ENCODE measurements at places on chromosomes 16 and 17.
A peak's percentile ranks its signal among the peaks of the same experiment; 100 is the strongest.

GRCh38 chr17:67700037-67700724 lies 17.6 kb upstream of the NOL11 start:
- DNase-seq: no peak

- DNase-seq: peak; percentile 47
These were observed 31.3 kb upstream of the TEKT1 start for GRCh38 chr17:6862825-6863224.

GRCh38 chr17:40075201-40075941 lies 12.6 kb downstream of the THRA start:
- DNase-seq: peak; percentile 85

DNA sequence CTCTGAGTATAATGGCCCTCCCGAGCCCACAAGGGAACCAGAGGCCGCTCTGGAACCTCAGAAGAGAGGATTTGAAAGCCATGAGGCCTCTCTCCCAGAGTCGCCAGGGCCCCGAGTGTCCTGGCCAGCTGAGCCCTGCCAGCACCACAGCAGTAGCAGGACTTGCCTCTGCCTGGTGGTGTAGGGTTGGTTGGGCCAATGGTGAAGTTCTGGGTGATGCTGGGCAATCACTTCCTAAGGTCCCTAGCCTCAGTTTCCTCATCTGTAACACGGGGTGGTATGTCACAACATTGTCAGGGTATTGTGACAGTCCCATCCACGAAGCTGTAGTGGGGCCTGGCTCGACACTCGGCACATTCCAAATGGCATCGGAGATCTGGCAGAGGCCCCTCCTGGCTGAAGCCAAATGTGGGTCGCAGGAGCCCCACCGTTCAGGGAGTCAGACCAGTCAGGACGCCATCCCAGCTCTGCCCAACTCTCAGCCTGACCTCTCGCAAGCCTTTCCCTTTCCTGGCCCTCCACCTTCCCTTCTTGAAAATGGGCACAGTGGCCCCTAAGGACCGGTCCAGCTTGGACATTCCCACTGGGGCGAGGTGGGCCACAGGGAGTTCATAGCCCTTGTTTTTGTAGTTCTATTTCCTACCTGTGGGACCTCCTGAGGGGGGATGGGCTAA lies 1.7 kb downstream of the NATD1 start:
- DNase-seq: no peak

- DNase-seq: peak; percentile 68
These were observed 23.2 kb downstream of the MAP3K14 start for GRCh38 chr17:45293413-45294211.

- DNase-seq: no peak
These were observed 15.4 kb upstream of the HSBP1 start for GRCh38 chr16:83792391-83792790.

DNA sequence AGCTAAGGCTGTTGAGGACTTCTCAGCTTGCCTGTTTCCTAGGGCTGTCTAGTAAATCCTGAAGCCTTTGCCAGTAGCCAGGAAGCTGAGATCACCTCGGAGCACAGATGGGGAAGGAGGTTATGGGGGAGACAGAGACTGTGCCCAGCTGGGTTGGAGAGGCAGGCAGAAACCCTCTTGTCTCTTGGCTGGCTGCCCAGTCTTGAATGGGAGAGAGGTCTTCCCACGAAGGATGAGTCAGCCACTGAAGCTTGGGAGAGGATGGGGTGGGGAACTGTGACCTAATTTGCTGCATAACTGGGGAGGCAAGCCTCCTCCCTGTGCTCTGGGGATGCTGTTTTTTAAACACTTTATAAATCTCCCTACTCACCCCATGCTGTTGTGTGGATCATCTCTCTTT lies 69.8 kb downstream of the SHISA9 start:
- DNase-seq: peak; percentile 68

- no peak for DNase-seq
These were observed 47.6 kb downstream of the MYH13 start for GRCh38 chr17:10325031-10325695.

DNA sequence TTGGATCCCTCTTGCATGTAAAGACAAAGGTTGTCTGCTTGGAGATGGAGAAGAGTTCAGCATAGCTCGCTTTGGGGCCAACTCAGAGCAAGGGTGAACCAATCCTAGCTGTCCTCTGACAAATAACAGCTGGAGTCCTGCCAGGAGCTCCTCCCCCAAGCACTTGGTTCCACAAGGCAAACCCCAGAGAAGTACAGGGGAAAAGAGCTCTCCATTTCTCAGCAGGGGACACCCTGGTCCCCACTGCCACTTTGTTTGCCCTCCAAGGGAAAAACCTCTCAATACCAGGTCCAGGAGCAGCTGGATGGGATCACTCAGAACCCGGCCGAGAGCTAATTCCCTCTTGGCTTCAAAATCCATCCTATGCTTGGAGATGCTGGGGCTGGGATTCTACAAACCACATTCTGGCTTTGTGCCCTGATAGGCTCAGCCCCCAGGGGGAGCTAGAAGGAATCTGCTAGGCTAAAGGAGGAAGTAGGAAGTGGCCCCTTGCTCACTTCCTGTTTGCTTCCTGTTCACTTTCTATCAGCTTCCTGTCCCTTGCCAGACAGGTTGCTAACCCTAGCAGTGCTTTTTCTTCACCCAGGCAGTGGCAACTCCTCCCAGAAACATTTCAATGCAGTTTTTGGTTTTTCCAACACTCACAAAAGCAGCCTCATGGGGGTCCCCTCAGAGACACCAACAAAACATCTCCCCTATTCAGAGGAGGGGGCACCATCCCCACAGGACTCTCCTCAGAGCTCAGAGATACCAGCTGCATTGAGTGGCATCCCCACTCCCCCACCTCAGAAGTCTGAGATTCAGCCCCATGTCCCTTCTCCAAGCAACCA lies 30.7 kb downstream of the CDRT4 start:
- no peak for DNase-seq

- no peak for DNase-seq
These were observed 124.5 kb upstream of the LHX1 start for GRCh38 chr17:36812762-36813161.

- DNase-seq: no peak
These were observed 5.2 kb upstream of the C16orf95 start for GRCh38 chr16:87322360-87322759.

- DNase-seq: no peak
These were observed 158.7 kb downstream of the KATNIP start for GRCh38 chr16:27708651-27709050.

DNA sequence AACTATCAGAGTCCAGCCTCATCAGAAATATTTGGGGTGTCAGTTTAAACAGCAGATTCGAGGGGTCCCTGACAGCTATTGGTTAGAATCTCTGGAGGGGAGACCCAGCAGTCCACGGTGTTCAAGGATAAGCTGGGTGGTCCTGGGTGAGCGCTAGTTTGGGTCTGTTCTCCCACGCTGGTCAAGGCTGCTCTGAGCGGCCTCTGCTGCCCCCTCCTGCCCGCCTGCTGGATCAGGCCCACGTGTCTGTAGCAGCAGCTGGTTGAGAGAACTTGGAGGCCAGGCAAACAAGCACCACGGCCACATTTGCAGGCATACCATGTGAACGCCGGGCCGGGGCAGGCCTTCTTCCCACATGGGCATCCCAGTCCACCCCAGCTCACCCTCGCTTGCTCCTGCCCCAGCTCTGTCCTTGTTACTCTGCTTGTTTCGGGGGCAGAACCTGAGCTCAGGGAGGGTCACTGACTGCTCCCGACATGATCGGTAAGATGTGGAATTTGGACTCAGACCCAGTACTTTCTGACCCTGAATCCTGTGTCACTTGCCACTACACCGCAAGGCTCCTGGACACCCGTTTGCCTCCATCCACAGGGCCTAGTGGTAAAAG lies 7.4 kb downstream of the FOXF1 start:
- DNase-seq: peak; percentile 69

DNA sequence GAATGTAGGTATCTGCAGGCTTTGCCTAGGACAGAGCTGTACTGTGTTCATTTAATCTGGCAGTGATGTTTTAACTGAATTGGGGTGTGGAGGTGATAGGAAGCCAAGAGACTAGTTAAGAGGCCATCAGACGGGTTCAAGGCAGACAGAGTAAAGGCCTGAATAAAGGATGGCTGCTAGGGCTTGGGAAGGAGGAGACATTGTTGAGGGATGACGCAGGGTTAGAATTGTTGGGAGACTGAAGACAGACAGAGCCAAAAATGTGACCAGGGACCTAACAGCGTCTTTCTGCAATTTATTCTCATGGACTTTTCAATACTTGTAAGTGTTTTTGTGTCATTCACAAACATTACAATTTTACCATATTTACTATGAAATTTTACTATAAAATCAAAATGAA lies 48.6 kb upstream of the MYH10 start:
- no peak for DNase-seq

- no peak for DNase-seq
These were observed 267.9 kb upstream of the CCL2 start for GRCh38 chr17:33987162-33987561.

DNA sequence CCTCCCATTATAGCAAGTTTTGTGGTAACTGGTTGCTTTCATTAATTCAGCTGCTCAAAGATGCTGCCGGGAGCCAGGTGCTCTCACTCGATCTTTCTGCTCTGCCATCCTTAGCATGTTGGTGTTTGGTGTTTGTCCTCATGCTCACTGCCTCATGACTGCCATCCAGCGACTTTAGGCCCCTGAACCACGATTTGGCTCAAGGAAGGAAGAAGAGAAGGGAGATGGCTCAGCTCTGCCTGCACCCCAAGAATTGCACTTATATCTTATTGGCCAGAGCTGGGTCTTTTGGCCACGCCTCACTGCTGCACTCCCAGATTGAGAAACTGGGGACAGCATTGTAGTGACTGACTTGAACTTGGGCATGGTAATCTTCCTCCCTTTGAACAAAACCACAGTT lies 52.7 kb downstream of the ARSG start:
- DNase-seq: no peak

- DNase-seq: no peak
These were observed 401 bp downstream of the NXN start for GRCh38 chr17:979212-979538.

DNA sequence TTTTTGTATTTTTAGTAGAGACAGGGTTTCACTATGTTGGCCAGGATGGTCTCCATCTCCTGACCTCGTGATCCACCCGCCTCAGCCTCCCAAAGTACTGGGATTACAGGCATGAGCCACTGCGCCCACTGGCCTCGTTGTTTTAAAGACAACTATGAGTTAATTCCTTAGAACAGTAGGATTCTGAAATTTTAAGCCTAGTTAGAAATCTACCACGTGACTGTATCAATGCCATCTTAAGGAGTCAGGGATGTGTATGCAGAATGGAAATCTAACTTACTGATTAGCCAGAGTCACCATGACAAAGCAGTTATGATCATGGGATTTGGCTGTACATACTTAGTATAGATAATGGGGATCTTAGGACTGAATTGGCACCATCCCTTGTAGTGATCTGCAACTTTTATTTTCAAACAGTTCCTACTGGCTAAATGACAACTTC lies 2.8 kb downstream of the CEP20 start:
- DNase-seq: no peak

- no peak for DNase-seq
These were observed 52.2 kb downstream of the ZDHHC7 start for GRCh38 chr16:84959045-84959576.

DNA sequence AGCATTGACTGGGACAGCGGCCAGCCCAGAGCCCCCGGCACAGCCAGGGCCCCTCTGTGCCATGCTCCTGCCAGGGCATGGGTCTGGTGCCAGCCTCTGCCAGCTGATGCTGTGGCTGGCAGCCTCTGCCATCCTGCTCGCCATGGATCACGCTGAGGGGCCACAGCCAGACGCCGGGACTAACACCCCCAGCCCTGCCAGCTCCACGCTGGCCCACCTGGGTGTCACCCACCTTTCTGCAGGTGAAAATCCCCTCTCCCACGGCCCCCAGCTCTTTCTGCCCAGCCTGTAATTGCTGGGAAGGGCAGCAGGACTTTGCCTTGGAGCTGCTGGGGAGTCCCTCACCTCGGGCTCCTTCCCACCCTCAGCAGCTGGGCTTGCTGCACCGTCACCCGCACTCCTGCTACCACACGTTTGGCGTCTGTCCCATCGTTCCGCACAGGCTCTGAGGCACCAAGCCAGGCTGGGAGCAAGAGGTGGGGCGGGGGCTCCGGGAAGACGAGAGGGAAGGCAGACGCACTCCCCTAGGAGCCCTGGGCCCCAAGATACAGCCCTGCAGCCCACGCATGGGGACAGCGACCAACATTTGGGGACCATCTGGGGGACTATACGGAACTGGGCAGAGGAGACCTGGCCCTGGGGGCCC lies 42.0 kb upstream of the ACSF3 start:
- DNase-seq: no peak

DNA sequence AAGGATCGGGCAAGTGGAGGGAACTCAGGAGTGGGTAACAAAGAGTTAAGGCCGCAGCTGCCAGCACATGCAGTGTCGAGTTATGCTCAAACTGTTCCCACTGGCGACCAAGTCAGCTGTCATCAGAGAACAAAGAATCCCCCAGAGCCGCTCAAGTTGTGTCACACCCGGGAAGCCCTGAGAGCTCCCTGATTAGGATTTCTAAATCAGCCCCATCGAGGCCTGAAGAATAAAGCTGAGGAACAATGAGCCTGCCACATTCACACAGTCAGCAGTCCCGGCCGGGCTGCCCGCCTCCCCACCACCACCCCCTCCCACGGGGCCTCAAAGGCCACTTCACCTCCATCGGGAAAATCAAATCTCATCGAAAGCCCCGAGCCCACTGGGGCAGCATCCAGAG lies 84.5 kb downstream of the SOX9 start:
- DNase-seq: peak; percentile 78

- DNase-seq: no peak
These were observed 40.4 kb upstream of the NOS2 start for GRCh38 chr17:27840688-27841087.

DNA sequence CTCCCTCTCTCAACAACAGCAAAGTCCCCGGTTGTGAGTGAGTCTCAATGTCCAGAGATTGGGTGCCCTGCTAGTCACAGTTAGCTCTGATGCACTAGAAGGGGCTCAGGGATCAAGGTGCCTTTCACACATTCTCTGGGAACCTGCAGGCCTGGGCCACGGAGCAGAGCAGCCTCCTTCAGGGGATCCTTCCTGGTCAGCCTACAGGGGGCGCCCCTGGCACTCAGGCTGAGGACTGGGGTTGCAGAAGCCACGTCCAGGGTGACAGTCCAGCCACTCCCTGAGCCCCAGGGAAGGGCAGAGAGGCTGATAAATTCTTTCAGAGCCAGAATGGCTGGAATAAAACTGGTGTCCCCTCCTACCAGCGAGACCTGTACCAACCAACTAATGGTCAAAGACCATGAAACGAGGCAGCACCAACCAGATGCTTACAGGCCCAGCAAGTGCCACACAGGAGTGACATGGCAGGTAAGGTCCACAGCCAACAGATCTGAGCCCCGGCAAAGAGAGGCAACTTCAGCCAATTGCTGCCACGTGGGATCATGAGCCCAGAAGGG lies 43.5 kb downstream of the ST3GAL2 start:
- DNase-seq: no peak

- DNase-seq: no peak
These were observed 839.9 kb upstream of the CDH8 start for GRCh38 chr16:62876133-62876532.
